Choroid plexus epithelial cell (primary cell): ENCODE measurements at places on chromosomes 2 and 18.

DNA sequence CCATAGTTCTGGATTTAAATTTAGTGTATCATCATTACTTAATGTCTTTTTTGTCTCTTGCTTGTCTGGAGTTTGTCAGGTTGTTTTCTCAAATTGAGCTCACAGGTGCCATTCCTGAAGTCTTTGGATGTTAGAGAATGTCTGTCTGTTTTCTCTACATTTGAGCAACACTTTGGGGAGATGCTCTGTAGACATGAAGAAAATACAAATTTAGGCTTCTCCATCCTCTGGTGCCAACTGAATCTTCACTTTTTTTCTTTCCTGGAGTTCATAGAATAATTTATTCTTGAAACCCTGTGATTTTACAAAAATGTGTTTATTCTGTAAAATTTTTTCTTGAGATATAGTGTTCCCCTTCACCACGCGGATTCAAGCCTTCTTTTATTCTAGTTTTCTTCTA lies 256.4 kb upstream of the HDAC4 start:
- DNase-seq, result no peak

DNA sequence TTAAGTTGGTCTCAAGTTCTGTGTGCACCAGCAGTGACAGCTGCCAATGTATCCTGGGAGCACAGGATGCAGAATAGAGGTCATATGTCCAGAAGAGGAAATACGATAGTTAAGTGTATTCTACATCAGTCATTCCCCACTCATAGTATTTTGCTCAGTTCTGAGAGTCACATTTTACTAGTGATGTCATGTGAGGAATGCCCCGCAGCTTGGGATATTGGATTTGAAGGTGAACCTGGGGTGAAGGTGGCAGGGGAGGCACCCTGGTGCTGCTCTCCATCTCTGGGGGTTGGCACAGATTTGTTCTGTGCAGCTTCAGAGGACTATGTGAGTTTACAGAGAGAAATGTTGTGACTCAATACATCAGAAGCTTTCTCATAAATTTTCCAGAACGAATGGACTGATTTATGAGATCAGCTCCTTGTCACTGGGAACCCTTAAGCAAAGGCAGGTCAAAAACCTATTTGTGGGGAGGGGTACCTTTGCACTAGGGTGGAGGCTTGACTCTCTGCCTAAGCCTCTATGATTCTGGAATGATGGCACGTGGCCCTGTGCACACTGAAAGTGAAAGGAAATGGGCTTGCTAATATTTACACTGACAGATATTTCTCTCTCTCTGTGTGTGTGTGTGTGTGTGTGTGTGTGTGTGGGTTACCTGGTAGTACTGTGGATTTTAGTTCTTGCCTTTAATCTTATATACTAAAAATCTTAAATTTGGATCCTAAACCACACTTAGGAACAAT lies 95.9 kb downstream of the NEB start:
- peak; percentile 31 for DNase-seq

- DNase-seq, result no peak
Measured at GRCh38 chr2:224312741-224313140, 89.2 kb downstream of the FAM124B start.

DNA sequence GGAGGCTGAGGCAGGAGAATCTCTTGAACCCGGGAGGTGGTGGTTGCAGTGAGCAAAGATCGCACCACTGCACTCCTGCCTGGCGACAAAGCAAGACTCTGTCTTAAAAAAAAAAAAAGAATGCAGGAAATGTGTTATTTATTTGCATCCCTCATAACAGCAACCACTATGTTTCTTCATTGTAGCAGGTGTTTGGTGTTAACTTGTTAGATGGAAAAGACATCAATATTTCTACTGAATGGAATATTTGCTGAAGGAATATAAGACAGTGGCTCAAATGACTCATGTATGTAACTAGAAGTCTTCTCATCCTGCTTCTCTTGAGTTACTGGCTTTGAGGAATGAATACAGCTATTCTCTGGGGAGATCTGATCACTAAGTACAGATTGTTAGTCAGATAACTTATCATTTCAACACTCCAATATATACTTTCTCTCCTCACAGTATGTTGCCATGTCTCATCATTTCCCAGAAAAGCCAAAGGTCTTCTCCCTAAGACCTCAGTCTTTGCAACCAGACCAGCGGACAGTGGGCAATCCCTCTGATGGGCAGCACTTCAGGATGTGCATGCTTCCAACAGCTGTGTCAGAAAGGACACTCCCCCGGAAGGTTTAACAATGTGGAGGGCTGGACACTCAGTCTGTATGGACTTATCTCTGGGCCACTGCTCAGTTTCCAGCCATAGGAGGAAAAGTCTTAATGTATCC lies 104.4 kb upstream of the STK17B start:
- peak; percentile 79 for DNase-seq

GRCh38 chr2:213166109-213166508 lies 14.7 kb upstream of the IKZF2 start:
- no peak for DNase-seq

GRCh38 chr2:195601361-195601760 lies 55.7 kb upstream of the SLC39A10 start:
- DNase-seq, result no peak

GRCh38 chr18:27863780-27864430 lies 313.0 kb downstream of the CDH2 start:
- no peak for DNase-seq

GRCh38 chr2:225017713-225018112 lies 24.6 kb downstream of the DOCK10 start:
- DNase-seq, result no peak
